ENCODE measurements at places on chromosomes 2 and 18. TPM values are rescaled to one million over a fixed set of nuclear protein-coding genes. Genes with fewer than 3 reads are reported as not detected.

GRCh38 chr2:215931256-215931903 lies 82.0 kb downstream of the MREG start:
- peak; percentile 53 for DNase-seq

GRCh38 chr2:28274911-28275685 lies 117.6 kb upstream of the FOSL2 start:
- no peak for DNase-seq

DNA sequence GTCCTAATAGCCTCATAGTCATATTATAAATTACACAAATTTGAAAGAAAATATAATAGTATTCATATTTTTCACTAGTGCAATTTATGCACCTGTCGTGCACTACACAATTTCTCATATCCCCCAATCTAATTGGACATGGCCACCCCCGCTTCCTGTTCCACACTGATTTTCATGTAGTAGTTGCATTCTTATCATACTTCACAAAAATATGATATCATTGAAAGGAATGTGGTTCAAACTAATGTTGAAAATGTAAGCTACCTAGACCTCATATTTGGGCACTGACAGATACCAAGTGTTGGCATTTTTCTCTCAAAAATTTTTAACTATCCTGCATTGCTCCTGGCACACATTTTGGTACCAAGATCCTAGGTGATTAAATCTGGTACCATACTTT lies 985.5 kb upstream of the POU3F3 start:
- no peak for DNase-seq

DNA sequence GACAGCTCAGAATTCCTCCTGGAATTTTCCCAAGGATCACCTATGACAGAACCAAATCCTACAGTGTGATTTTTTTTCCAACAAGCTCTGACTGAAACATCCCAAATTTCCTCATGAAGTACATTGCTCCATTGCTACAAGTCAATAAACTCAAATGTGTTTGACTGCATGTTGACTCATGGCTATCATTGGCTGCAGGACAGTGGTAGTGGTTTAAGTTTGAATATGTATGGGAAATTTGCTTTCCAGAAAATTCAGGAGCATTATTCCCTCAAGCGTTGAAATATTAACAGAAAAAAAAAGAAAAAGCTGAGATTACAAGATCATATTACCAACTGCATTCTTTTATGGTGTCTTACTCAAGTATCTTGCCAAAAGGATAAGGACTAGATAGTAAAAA lies 402.8 kb upstream of the DSEL start:
- DNase-seq = no peak

Gene GPR148
- not detected for polyA plus RNA-seq

Gene CPS1
- polyA plus RNA-seq = 8.4 TPM

GRCh38 chr18:5417342-5417741 lies 121.8 kb upstream of the ZBTB14 start:
- DNase-seq = no peak

Gene CD8B2
- 0.40 TPM for polyA plus RNA-seq

GRCh38 chr18:29154196-29154757 lies 977.3 kb upstream of the CDH2 start:
- DNase-seq = no peak

Gene STPG4
- 0.11 TPM for polyA plus RNA-seq

Gene CSRNP3
- 9.4 TPM for polyA plus RNA-seq

Gene NETO1
- polyA plus RNA-seq = 1.1 TPM

DNA sequence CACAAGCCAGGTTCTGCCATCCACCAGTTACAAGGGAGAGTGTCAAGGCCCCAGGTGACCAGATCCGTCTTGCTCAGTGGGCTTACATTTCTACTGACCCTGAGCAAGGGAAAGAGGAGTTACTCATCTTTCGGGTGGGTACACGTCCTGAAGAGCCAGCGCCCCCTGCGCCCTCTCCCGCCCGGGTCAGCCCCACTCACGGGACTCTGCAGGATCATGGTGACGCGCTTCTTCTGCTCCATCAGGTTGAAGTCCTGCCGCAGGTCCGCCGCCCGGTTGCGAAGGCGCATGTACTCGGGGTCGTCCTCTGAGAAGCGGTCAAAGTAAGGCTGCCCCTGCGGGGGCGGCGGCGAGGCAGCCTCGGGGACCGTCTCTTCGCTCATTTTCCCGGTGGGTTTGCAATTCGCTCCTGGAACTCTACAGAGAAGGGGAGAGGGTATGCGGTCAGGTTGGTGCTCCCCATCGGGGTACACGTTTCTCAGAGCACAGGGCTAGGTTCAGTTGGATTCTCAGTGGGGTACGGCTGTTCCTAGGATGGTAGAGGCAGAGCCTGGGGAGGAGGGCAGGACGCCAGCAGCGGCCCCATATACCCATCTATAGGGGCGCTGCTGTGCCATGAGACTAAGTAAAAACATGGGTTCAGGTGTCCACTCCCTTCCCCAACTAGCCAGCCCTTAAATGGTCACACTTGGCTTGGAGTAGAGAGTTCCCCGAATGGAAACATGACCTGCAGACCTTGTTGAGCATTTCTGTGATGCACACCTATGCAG lies 61.8 kb downstream of the ADD2 start:
- no peak for DNase-seq

Gene PPP1R1C
- 2.9 TPM for polyA plus RNA-seq

GRCh38 chr18:28804512-28805202 lies 627.7 kb upstream of the CDH2 start:
- DNase-seq = no peak

DNA sequence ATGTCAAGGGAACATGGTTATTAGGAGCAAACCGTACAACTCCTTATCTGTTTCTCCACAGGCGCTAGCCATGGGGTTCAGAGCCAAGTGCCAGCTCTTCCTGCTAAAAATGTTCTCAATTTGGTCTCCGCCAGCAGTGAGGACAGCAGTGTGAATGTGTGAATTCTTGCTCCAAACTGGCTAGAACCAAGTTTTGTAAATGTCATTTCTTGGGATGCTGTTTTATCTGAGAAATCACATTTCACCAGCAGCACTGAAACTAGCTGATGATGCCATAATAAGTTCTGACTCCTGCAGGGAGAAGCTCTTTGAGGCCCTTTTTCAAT lies 140.6 kb upstream of the LGALSL start:
- DNase-seq = no peak

Gene RAB6D
- 1.9 TPM for polyA plus RNA-seq

Gene CYTIP
- polyA plus RNA-seq = 2.2 TPM

GRCh38 chr18:72089432-72089831 lies 454.7 kb downstream of the CBLN2 start:
- DNase-seq = no peak

DNA sequence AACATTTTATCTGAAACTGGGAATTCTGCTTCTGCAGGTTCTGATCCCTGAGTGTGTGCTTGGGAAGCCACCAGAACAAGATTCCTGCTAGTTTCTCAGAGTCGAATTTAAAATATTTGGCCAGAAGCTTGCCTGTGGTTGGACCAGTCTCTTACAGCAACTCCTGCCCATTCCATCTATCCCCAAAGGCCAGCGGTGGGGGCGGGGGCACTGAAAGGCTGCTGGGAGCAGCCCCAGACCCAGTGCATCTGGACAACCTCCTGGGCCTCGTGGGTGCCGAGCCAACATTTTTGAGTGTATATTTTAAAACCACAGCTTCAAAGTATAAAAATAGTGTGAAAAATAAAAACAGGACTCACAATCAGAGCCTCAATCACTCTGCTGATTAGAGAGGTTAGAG lies 38.6 kb upstream of the ZFP36L2 start:
- no peak for DNase-seq

DNA sequence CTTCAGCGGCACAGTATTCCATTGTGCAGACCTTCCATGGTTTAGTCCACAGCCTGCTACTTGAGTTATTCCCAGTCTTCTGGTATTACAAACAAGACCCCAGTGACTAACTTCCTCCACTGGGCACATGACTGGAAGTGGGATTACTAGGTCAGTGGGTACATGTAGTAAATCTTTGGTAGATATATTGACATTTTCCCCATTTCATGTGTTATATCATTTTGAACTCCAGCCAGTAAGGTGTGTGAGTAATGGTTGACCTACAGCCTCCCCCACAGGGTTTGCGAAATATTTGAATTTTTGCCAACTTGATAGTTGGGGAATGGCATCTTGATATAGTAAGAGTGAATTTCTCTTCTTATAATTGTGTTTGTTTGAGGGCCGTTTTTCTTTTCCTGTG lies 58.8 kb downstream of the RNF144A start:
- DNase-seq = no peak

Gene GLB1L
- polyA plus RNA-seq = 23.0 TPM

Gene PRKAG3
- not detected for polyA plus RNA-seq

- no peak for DNase-seq
Measured at GRCh38 chr2:169661265-169661664, 32.9 kb downstream of the CFAP210 start.

GRCh38 chr2:105753380-105753779 lies 8.7 kb downstream of the NCK2 start:
- DNase-seq = no peak

DNA sequence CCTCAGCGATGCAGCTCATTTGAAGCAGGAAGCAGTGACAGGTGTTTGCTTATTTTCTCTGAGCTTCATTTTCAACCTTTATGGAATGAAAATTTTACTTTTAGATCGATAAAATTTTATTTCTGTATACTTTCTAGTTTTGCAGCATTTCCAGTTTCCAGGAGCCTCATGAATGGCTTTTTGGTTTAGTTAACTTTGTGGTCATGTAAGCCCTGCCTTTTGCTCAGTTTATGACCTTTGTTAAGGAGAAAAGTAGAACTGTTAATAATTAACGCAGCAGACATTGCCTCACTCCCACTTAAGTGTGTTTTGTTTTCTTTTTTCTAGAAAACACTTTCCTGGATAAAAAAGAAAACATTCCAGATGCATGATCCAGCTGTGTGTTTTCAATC lies 4.4 kb upstream of the FARP2 start:
- DNase-seq = peak; percentile 32

GRCh38 chr2:232997749-232998665 lies 15.0 kb downstream of the NGEF start:
- DNase-seq = no peak

- no peak for DNase-seq
Measured at GRCh38 chr2:113755835-113756354, 547 bp downstream of the SLC35F5 start.

GRCh38 chr2:4404363-4404762 lies 701.0 kb downstream of the DCDC2C start:
- DNase-seq = no peak

Gene HNMT
- 65.8 TPM for polyA plus RNA-seq

DNA sequence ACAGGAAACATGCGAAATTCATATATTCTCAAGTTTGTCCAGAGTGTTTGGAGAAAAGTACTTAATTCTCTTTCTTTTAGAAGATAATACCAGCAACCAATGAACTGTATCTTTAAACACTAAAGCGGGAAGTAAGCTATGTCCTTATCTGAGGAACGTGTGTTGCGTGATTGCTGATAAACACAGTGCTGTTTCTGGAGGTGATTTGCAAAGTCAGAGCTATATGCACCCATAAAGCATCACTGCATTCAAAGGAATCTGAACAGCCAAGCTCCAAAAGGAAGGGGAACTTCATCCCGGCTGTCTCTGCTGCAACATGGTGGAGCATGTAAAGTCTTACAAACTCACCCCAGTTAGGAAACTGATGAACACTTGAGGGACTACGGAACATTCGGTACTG lies 271.7 kb upstream of the FN1 start:
- no peak for DNase-seq

- no peak for DNase-seq
Measured at GRCh38 chr2:180225118-180225517, 218.0 kb upstream of the CWC22 start.

DNA sequence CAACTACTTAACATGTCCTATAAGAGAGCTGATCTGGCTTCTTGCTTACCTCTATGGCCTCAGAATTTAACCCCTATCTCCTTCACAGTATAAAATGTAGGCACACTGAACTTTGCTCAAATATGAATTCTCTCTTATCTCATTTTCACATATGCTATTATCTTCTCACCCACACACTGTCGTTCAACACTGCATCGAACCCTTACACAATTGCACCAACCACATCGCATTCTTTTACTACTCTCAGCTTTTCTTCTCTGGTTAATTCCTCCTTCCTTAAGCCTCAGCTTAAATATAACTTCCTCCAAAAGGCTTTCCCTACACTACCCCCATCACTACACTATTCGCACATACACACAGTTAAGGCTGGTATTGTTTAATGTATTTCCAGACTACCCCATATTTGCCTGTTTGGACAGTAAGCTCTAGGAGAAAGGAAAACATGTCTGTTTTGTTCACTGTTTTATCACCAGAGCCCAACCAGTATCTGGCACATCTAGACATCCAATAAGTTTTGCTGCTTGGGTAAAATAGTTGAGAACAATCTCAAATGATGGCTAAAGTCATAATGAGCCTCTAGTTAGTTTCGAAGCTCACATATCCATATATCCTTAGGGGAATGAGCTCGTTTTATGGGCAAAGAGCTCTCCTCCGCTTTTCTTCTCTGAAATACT lies 47.7 kb downstream of the HIBCH start:
- no peak for DNase-seq

DNA sequence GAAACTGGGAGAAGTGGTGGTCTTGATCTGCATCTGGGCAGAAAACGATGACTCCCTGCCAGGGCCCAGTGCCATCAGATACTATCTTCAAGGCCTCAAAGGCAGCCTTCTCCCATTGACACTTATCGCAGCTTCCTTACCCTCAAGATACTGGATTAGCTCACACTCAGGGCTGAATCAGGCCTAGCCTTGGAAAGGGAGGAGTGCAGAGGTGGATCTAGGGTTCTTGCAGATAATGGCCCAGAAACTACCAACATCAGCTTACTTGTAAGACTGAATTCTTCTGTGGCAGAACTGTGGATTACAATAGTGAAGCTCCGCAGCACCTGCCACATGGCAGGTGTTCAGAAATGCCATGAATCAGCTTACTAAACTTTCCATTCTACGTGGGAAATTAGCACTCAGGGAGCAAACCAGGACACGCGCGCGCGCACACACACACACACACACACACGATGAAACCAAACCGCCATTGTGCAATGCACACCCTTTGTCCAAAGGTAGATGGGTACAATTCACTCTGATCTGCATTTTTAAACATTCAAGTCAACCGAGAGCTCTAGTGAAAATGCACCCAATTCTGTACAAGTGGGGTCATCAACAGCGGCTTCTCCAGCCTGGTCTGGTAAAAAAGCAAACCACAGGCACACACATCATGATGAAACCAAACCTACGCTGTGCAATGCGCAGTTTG lies 26.3 kb upstream of the TMEM182 start:
- DNase-seq = peak; percentile 2

GRCh38 chr18:49031511-49032188 lies 80.9 kb upstream of the SMAD7 start:
- no peak for DNase-seq

- DNase-seq = no peak
Measured at GRCh38 chr2:162017233-162017632, 56.8 kb downstream of the DPP4 start.

Gene SCG2
- polyA plus RNA-seq = 0.47 TPM

GRCh38 chr2:10810202-10811161 lies 2.1 kb downstream of the PDIA6 start:
- DNase-seq = no peak

Gene KCMF1
- 51.0 TPM for polyA plus RNA-seq

GRCh38 chr2:49753344-49753985 lies 599.1 kb upstream of the FSHR start:
- DNase-seq = no peak

Data from left renal pelvis (tissue), 4 donors.